ENCODE measurements at places on chromosomes 3 and 15. TPM values are rescaled to one million over a fixed set of nuclear protein-coding genes. Genes with fewer than 3 reads are reported as not detected.
A peak's percentile ranks its signal among the peaks of the same experiment; 100 is the strongest.

Gene KLHL6
- polyA plus RNA-seq = 1.6 TPM

GRCh38 chr15:77243716-77244401 lies 172.9 kb upstream of the TSPAN3 start:
- no peak for DNase-seq

DNA sequence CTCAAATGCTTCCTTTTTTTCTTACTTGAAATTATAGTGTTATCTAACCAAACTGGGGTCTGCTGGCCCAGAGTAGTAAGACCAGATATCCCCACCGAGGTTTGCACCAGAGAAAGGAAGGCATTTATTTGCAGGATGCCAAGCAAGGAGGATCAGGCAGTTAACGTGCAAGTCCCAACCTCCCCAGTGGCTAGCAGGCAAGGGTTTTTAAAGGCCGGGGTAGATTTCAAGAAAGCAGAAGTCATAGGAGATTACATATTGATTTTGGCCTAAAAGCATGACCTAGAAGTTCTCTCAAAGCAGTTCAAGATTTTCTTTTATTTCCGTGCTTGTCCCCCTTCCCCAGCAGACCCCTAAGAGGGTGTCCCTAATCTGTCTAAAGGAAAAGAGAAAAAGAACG lies 32.8 kb upstream of the STRIT1 start:
- no peak for DNase-seq

Gene PTPN23
- polyA plus RNA-seq = 19.8 TPM

- no peak for DNase-seq
Measured at GRCh38 chr15:100925480-100925879, 6.3 kb downstream of the LRRK1 start.

GRCh38 chr3:33174095-33174494 lies 44.5 kb downstream of the SUSD5 start:
- DNase-seq = no peak

Gene MKRN3
- polyA plus RNA-seq = 1.7 TPM

DNA sequence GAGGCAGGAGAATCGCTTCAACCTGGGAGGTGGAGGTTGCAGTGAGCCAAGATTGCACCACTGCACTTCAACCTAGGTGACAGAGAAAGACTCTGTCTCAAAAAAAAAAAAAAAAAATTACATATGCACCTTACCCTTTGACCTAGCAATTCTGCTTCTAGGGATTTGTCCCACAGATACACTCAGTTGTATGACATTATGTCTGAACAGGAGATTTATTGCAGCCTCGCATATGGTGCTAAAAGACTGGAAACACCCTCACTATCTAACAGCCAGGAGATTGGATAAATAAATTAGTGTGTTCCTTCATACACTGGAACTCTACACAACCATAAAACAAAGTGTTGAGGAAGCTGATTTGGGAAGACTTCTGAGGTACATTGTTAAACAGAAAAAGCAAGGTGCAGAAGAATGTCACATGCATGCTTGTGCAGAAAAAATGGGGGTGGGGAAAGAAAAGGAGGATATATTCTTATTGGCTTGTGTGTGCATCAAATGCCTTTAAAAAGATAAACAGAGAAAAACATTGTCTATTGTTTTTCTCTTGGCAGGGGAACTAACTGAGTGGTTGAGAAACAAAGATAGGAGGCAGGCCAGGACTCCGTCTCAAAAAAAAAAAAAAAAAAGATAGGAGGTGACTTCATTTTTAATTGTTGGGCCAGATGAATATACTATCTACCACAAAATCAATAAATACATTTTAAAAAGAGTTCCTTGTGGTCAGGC lies 30.9 kb downstream of the PPCDC start:
- no peak for DNase-seq

Gene TEX55
- not detected for polyA plus RNA-seq

- no peak for DNase-seq
Measured at GRCh38 chr3:58572013-58572633, 5.1 kb downstream of the FAM107A start.

DNA sequence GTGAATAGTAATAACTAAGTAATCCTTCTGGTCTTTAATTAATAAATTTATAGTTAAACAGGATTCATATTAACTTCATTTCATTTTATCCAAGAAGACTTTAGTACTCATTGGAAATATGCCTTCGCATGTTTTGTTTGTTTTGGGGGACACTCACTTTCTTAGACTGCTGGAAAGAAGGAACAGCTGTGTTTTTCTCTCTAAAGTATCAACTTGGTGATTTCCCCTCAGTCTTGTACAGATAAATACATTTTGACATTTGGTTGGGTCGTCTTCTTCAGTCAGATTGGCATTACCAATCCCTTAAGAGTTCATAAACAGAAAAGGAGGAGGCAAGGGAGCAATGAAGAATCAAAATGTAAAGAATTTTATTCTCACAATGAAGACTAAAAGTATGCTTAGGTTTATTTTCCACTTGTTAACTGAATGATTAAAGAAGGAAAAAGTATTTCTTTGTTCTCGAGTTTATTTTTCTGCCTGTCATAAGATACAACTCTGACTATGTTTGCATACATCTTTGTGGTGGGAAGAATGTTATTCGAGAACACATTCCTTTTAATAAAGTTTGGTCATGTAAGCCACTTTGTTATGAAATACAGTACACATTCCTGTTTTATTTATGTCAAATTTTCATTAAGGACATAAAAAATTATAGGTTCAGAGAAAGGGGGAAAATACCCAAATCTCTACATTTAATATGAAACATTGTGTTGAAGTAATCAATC lies 140.2 kb downstream of the GMNC start:
- no peak for DNase-seq

Gene POC1A
- polyA plus RNA-seq = 4.6 TPM

GRCh38 chr3:28265641-28266040 lies 24.2 kb downstream of the CMC1 start:
- DNase-seq = no peak

Gene CAMKV
- polyA plus RNA-seq = 0.77 TPM

Gene DAZL
- not detected for polyA plus RNA-seq

DNA sequence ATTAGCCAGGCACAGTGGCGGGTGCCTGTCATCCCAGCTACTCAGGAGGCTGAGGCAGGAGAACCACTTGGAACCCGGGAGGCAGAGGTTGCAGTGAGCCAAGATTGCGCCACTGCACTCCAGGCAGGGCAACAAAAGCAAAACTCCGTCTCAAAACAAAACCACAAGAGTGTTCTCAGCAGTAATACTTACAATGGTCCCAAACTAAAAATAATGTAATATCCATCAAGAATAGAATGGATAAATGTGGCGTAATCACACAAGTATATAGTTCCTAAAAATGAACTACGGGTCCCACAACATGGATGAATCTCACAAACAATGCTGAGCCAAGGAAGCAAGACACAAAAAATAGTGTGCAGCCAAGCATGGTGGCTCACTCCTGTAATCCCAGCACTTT lies 39.2 kb downstream of the STAG1 start:
- no peak for DNase-seq

GRCh38 chr15:98854496-98854895 lies 153.1 kb downstream of the PGPEP1L start:
- no peak for DNase-seq

GRCh38 chr15:93159930-93160329 lies 70.9 kb upstream of the RGMA start:
- no peak for DNase-seq

Gene TP63
- 15.9 TPM for polyA plus RNA-seq

DNA sequence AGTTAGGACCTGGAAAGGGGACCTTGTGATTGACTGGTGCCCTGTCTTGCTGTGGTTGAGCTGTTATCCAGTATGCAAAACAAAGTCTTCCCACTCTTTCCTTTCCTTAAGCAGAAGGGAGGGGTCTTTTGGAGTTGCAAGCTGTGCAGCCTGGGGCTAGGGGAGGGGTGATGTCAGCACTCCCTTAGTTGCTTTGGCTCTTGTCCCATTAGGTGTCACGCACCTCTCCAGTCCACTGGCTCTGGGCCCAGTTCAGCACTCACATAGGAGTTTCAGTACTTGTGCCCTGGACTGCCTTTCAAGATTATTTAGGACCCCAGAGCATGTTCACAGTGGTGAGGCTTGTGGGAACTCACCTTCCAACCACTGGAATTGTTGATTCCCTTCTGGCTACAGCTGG lies 238.5 kb downstream of the DOCK3 start:
- no peak for DNase-seq

DNA sequence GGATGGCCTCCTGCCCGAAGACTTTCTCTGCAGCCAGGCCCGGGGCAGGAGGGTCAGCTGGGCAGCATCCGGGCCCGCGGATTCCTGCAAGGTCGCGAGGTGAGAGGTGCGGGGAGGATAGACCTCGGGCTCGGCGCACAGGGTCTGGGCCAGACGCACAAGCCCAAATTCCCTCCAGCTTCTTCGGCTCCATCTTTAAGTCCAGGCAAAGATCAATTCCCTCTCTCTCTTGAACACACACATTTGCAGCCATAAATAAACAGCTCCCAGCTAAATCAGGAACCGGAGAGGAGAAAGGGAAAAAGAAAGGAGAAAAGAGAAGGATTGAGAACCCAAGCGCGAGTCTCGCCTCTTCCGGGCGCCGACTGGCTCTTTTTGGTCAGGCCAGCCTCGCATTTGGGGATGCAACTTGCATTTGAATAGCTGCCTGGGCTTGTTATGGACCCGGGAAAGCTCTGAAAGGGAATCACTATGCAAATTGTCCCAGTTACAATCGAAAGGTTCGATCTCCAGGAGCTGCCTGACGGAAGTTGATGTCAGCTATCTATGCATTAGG lies 14.5 kb upstream of the ONECUT1 start:
- no peak for DNase-seq

Gene GOLGA6C
- 0.09 TPM for polyA plus RNA-seq

Gene CLDN18
- 0.78 TPM for polyA plus RNA-seq

Gene SRGAP3
- 21.8 TPM for polyA plus RNA-seq

Gene CNTN3
- 5.3 TPM for polyA plus RNA-seq

Gene NUP210
- polyA plus RNA-seq = 8.3 TPM

DNA sequence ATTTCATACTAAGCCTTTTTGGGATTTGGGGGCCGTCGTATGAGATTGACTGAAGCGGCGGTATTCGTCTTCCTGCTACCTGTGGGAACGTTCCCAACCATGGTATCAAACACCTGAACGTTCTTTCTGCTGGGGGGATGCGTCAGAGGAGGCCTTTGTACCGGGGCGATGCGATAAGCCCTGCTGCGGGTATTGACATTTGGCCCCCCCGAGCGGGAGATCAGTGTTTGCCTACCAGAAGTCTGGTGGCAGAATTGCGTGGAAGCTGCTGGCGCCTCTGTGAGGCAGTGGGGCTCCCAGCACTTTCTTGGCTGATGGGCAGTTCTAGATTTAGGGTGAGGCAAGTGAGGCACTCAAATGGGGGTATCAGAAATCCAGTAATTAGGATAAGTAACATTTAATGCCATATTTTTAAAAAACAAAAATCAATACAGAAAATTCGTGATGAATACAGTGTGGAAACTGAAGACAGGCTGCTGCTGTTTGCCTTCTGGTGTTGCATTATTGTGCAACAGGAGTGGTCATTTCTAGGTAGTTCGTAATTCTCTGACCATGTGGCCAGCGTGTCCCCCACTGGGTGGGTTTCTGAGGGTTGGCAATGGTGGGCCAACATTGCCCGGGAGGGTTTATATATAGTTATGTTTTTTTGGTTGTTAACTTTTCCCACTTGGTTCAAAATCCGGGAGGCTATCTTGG lies 12.7 kb downstream of the TRPM1 start:
- DNase-seq = no peak

GRCh38 chr15:67164811-67165253 lies 89.6 kb downstream of the AAGAB start:
- no peak for DNase-seq

GRCh38 chr3:172262991-172263608 lies 185.2 kb downstream of the GHSR start:
- DNase-seq = no peak

Gene C3orf38
- polyA plus RNA-seq = 15.1 TPM

DNA sequence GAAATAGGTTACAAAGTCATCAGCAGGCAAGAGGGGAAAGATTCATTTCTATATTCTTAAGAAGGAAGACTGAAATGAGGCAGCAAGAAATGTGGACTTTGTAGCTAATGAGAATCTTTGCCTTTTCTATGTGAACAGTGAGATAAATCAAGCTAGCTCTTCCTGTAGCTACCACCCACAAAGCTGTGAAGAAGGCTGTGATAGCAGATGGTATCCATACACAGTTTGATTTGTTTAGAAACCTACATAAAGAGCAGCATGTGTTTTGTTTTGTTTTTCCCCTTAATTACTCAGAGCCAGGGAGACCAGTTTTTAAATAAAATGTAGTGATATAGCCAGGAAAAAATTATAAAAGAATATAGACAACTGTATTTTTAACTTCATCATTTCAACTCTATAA lies 45.5 kb downstream of the TEX9 start:
- DNase-seq = no peak

Gene RTP1
- not detected for polyA plus RNA-seq

GRCh38 chr3:171729452-171730334 lies 80.6 kb downstream of the PLD1 start:
- no peak for DNase-seq

DNA sequence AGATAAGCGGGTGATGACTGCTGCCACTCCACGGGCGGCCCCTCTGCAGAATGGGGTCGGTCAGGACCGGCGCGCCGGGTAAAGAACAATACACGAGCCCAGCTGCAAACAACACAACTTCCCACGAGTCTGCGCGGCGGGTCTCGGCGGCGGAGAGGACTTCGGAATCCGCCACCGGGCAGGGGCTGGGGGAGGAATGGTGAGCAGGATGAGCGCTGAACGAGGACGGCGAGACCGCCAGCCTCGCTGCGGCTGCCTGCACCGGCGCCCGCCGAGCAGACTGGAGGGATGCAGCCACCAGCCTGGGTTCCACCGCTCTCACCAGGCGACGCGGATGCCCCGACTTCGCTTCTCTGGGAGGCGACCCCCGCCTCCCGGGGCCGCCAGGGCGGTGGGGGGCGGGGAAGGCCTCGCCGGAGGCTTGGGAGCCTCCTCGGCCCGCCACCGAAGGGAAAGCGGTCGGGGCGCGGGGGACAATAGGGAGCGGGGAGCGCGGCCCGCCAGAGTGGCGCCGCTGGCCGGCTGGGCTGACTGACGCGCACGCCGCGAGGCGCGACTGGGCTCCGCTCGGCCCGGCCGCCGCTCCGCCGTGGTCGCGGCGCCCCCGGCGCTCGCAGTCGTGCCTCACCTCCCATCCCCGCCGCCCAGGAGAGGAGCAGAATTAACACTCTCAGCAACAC lies 515 bp downstream of the ADAM10 start:
- peak; percentile 61 for DNase-seq

- no peak for DNase-seq
Measured at GRCh38 chr3:178982137-178982536, 89.5 kb downstream of the ZMAT3 start.

- no peak for DNase-seq
Measured at GRCh38 chr15:87816016-87816415, 440.5 kb downstream of the NTRK3 start.

DNA sequence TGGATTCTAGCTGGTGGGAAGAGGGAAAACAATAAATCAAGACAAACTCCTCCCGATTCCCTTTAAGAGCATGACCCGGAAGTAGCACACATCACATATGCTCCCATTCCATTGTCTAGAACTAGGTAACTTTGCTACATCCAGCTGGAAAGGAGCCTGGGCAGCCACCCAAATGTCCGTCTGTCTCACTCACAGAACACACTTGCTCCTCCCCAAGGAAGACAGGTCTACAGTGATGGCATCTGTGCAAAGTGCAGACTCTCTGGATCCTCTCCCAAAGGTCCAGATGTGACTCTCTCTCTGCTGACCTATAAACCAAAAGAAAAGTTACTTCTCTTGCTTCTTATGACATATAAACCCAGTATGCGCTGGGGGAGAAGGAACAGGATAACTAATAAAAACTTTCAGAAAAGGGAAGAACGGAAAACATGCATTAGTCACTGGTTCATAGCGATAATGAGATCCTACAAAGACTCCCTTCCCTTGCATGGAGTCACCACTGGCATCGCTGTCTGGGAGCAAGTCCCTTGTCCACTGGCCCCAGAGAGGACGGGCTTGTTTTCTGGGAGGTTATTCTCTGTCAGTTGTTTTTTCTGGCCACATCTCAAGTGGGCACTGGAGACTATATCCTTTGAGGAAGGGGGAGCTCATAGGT lies 29.8 kb upstream of the EPHB3 start:
- no peak for DNase-seq

All from muscle of arm (tissue), 14 donors.